ENCODE measurements at places on chromosomes 6 and 20.

DNA sequence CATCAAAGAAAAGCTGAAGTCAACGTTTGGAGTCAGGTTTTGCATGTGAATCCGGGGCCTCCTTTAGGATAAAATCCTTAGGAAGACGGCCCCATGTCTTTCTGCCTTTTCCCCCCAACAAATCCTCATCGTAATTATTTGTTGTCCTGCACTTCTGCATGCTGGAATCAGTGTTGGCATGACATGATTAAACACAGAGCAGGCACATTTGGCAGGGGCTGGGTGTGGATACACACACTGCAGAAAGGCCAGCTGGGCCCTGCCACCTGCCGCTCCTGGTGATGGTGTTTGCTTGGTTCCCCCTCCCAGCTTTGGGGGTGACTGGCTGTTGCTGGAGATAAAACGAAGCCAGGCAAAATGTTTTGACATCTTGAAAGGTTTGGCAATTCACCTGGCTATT, 46.3 kb upstream of the FOXA2 start:
- no peak for DNase-seq

- no peak for DNase-seq
Observed at GRCh38 chr20:53734006-53734688, 140.5 kb upstream of the ZNF217 start.

DNA sequence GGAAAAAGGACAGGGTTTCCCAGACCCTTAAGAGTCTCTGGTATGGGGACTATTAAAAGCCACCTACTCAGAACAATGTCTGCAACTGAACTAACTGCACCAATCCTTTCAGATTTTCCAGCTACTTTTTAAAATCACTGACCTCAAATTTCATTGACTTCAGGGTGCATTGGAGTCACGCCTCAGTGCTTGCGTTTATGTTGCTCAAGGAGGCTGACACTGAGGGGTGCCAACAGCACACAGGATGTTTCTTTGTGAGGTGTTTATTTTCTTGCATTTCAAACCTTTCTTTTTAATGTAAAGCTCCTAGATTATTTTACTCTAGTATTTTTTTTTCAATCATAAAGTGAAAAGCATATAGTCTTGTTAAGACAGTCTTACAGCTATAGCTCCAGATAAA, 402.0 kb upstream of the SLC35B3 start:
- DNase-seq, result no peak

GRCh38 chr6:28158318-28158717, 16.6 kb downstream of the ZKSCAN8 start:
- DNase-seq, result no peak

- DNase-seq, result no peak
Observed at GRCh38 chr6:124961777-124962638, at the start of gene RNF217. TSS of gene RNF217 (plus strand) at chr6:124962437. CDS start at chr6:124962545, 108 bp downstream.

All from CD4-positive, alpha-beta T cell treated with Interleukin-21 for 1 hour (primary cell).